AG04449 (cell line): ENCODE measurements at places on chromosomes 5 and 9.

- DNase-seq = no peak
Measured at GRCh38 chr9:111945216-111945615, 48.6 kb downstream of the UGCG start.

DNA sequence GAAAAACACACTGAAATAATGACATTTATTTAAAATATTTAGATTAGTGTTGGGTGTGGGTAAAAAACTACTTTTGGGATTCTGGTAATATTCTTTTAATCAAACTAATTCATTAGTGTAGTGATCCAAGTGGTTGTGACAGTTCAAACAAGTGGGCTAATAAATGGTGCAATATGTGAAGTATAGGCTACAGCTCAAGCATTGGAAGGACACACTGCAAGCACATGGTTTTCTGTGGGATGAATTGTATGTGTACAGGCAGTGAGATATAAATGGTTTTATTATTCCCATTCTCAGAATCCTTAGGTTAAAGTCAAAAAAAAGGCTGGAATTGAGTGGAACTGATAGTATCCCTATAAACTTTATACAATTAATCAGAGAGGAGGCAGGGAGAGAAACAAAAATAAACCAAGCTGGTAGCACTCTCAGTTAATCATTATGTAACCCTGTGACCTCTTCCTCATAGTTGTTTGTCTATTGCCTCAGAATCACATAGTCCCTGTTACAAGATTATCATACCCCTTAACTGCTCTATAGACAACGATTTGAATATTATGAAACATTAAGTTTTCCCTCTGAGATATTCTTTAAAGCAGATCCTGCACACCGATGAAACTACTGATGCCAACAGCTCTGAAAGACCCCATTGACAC is 1755.4 kb upstream of the ACO1 start:
- no peak for DNase-seq

GRCh38 chr5:137858954-137859353 is 8.7 kb upstream of the MYOT start:
- DNase-seq = no peak

DNA sequence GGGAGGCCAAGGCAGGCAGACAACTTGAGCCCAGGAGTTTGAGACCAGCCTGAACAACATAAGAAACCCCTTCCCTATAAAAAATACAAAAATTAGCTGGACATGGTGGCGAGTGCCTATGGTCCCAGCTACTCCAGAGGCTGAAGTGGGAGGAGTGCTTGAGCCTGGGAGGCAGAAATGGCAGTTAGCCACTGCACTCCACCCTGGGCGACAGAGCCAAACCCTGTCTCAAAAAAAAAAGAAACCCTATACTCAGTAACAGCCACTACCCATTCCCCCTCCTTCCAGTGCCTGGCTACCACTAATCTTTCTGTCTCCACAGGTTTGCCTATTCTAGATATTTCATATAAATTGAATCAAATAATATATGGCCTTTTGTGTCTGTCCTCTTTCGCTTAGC is 14.3 kb upstream of the SIL1 start:
- DNase-seq = no peak

DNA sequence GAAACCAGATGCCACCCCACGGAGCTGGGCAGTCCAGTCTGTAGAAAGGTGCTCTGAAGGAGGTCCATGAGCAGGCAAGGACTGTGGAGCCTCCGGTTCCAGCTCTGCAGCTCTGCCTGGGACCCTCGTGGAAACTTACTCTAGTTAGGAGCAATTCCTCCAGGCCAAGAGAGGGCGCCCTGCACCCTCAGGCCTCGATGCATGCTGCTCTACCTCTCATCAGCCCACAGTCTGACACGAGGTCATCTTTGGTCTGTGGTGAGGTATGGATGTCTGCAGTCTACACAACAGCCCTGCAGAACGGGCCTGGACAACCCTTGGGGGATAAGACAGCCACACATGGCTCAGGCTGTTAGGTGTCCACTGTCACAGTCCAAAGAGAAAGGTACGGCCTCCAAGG is 50.6 kb upstream of the UBTD2 start:
- no peak for DNase-seq

GRCh38 chr9:87800456-87800855 is 74.5 kb downstream of the CTSL start:
- no peak for DNase-seq

DNA sequence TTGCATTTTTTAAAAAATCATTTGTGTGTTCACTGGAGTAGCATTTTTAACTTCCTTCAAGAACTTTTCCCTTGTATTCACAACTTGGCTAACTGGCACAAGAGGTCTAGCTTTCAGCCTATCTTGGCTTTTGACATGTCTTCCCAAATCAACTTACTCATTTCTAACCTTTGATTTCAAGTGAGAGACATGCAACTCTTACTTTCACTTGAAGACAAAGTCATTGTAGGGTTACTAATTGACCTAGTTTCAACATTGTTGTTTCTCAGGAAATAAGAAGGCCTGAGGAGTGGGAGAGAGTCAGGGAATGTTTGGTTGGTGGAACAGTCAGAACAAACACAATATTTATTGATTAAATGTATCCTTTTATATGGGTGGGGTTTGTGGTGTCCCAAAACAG is 95.0 kb upstream of the C9orf72 start:
- no peak for DNase-seq

DNA sequence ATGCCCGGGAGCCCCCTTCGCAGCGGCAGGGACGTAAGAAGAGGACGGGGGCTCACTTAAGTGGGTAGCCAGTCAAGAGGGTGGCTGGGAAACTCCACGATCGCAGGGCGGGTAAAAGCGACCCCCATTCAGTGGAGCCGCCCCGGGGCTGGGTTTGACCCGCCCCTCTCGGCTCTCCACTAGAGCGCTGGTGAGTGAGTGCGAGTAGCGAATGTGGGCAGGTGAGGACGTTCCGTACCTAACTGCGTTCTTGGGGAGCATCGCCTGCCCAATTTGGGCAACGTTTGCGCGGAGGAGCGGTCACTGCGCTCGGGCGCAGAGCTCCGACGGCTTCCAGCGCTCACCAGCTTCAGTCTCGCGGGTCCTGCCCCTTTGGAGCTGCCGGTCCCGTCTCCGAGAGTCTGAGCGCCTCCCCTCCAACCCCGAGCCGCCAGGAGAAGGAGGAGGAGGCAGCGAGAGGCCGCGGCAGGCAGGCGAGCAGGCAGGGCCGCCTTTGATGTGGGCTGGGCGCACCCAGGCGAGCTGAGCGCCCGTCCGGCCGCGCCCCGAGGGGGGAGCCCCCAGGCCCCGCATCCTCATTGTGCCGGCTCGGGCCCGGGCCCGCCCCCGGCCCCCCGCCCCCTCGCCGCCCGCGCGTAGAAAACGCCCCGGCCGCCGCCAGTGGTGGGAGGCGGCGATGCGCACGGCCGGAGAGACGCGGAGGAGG is at the start of gene FGF18:
TSS of gene FGF18 (plus strand) at position 666 of the 706 bp plus-strand sequence. CDS start 553 bp downstream, outside the sequence.
- DNase-seq = no peak

GRCh38 chr9:110776221-110776620 is 107.6 kb downstream of the MUSK start:
- no peak for DNase-seq

DNA sequence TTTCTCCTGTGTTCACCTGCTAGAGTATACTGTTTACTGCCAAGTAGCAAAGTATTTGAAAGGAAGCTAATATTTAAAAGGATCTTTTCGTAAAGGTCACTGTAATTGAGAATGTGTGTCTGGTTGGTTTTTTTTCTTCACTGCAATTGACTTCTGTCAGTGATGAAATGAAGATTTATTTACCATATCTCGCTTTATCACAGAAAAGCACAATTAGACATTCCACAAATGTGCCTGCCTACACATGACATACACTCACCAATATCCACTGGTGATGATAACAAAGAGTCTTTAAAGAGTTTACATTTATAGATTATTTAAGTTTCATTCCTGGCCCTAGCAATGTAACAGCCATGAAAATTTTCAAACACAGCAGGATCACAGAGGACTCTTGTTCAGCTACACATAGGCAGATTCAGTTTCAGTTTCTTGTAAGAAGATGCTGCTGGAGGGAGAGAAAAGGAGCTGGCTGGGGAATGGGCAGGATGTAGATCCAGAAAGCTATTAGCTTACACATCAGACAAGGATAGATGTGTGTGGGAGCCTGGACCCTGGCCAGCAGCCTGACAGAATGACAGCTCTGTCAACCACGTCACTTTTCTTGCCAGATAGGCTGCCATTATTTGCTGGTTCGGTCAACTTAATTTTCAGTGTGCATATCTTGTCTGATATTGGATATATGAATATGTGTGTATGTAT is 104.0 kb downstream of the GDNF start:
- no peak for DNase-seq

DNA sequence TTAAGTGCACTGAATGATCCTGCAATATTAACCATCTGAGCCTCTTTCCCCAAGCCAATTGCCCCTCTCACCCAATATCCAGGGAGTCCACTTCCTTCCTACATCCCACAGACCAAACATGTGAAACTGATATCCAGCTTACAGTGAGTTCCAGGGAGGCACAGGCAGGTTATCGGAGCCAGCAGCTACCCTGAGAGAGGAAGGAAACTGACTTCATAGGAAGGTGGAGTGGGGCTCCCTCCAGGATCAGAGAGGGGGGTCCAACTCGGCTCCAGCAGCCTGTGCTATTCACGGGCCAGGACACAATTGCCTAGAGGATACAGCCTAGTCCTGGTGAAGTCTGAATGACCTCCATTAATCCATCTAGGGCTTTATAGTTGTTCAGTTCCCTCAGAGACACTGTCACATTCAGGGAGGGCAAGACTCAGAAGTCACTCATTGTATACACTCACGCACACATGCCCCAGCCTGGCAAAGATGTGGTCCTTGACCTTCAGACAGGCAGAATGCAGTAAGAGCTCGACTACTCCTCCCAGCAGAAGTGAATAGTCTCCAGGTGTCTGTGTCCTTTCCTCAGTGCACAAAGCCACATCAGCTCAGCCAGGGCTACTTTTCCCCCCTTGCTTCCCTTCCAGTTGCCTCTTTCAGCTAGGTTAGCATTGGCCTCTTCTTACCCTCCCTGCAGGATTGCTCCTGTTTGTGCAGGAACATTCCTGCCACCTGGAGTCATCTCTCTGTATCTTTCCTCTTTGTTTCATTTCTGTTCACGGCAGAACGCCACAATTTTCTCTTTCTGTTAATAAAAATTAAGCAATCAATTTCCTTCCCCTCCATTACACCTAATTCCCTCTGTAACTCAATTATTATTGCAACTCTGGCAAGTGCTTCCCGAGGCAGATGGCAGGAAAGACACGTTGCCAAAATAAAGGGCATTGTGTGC is 501.7 kb downstream of the ARHGEF28 start:
- no peak for DNase-seq

- DNase-seq = no peak
Measured at GRCh38 chr5:6948562-6948961, 235.3 kb downstream of the TENT4A start.

DNA sequence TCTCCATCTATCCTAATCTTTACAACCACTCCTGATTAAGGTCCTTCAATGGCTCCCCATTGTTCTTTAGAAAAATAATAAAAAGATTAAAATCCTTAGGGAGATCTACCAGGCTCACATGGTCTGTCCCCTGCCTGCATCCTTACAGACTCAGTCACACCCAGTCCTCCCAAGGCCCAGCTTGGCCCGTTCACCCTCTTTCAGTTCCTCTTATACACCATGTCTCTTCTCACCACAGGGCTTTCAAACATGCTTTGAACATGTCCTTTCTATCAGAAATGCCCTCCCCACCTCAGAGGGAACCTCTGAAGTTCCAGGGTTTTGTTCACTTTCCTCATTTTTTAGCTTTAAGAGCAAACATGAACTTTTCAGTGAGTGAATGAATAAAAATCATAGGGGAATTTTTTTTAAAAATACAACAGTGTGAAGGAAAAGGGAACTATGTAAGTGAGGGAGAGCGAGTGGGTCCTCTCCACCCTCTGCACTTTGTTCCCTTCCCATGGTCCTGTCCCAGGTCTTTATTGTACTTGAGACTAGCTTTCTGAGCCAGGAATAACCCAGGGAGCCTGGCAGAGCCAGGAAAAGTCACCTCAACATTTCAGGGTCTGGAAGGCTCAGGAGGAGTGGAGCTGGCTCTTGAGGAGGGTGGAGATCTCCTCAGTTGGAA is 55.3 kb downstream of the TRPC7 start:
- no peak for DNase-seq
